ENCODE measurements at places on chromosomes 11 and 22.

- no peak for DNase-seq
Observed at GRCh38 chr11:104727095-104727494, 171.2 kb downstream of the CASP12 start.

DNA sequence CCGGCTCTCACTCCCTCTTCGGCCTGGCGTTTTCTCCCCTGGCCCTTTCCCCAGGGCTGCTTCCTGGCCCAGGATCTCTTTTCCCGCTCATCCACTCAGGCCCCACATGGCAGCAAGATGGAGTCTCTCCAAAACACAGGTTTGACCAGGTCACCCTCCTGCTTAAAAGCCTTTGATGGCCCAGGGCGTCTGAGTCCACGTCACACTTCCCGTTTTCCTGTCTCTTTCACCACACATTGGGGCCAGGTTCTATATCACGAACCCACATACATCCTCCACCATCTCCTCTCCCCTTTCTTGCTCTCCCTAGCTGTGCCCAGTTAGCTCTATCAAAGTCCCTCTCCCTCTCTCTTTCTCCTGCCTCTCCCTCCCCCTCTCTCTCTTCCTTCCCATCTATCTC, 7.8 kb upstream of the LRRC32 start:
- no peak for DNase-seq

DNA sequence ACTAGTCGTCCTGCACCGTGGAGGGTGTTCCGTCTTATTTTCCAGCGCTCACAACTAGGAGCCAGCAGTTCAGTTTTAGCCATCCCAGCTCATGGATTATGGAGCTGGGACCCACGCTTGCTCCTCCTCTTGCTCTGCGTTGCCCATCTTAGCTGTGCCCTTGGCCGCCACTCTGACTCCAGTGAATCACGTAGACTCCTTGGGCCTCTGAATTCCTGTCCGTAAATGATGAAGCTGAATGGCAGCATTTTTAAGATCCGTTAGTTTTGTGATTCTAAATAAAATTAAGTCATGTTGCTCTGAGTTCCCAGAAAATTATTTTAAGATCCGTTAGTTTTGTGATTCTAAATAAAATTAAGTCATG, 23.8 kb downstream of the BCR start:
- no peak for DNase-seq

DNA sequence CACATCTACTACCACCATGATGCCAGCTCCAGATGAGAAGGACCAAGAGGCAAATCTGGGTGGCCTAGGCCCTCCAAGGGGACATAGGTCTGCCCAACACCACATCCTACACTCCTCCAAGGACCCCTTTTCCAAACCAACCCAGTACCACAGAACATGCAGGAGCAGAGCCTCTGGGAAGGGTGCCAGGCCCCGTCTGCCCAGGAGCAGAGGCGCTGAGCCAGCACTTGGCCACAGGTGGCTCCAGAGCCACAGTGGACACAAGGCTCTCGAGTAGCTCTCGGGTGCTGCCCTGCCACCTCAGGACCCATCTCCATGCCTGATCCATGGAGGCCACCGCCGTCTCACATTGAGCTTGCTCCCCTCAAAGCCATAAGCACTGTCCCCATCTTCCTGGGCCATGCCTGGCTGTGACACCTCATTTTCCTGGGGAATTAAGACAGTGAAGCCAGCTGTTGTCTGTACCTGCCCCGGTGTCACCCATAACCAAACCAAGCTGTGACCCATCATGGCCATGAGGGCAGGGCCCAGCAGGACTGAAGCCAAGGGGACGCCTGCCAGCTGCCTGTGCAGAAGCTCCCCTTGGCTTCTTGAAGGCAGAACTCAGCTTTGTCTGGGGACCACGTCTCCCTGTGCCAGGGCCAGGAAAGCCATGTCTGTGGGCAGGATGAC, 7.4 kb downstream of the MOB2 start:
- DNase-seq = no peak

- DNase-seq = no peak
Observed at GRCh38 chr22:20926243-20926642, 9.0 kb downstream of the CRKL start.

DNA sequence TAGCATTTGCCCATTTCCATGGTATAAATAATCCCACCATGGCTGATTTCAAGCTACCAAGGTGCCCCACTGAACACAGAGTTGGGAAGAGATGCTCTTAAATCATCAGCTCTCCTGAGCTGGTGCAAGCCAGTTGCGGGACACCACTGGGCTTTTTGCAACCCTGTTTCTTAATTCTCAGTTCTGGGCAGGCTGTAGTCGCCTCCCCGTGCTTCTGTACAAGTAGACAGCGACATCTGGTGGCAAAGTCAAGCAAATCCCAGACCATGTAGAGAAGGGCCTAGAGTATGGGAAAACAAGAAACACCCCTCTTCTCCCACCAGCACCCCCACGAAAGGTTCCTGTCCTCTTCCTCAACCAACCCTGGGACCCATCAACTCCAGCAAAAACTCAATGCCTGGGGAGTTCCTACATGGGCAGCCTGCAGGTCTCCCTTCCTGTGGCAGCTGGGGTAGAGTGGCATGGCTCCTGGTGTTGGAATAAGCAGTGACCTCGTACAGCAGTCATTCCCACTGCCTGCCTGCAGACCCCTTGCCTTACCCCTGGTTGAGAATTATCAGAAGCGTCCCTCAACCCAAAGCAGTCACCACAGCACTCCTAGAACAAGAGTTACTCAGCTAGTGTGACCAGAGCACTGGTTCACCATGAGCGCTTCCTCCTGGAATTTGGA, 68.4 kb downstream of the IGLL5 start:
- no peak for DNase-seq

DNA sequence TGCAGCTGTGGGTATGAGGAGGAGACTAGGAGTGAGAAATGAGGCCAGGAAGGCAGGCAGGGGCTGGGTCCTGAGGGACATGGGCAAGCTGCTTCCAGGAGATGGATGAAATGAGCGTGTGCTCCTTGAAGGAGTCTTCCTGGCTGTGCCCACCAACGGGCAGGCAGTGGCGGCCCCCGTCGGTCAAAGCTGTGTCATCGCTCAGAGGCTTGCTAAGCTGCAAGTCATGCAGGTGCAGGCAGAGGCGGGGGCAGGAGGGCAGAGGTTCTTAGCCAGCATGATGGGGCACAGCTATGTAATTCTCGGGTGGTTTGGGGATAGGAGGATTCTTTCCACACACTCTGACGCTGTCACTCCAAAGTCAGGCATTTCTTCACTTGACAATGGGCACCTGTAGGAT, 12.5 kb upstream of the PEX26 start:
- DNase-seq = no peak

- DNase-seq = peak; percentile 95
Observed at GRCh38 chr11:113014262-113015097, 53.3 kb downstream of the NCAM1 start.

- no peak for DNase-seq
Observed at GRCh38 chr11:126410649-126411048, 55.2 kb downstream of the ST3GAL4 start.

DNA sequence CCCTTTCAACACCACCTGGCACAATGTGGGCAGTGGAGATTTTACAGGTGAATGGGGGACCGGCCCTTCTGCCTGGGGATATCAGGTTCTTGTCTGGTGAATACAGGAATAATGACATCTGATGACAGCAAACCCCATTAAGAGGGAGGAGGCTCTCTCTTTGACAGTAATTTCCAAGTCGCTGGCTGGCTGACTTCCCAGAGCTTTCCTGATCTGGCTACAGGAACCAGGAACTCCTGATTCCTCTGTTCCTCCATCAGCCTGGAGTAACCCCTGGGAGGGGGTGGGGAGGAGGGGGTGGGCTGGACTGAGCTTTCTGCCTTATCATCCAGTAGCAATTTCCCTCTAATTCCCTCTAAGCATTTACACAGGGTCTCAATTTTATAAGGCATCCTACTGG, 3.7 kb upstream of the MIEF1 start:
- no peak for DNase-seq

GRCh38 chr11:34755671-34756070, 134.8 kb downstream of the EHF start:
- DNase-seq = no peak
